Hematopoietic multipotent progenitor cell (in vitro differentiated cells): ENCODE measurements at places on chromosomes 6 and 20.

GRCh38 chr6:44128020-44128917 lies 915 bp downstream of the TMEM63B start:
- peak; percentile 10 for DNase-seq

DNA sequence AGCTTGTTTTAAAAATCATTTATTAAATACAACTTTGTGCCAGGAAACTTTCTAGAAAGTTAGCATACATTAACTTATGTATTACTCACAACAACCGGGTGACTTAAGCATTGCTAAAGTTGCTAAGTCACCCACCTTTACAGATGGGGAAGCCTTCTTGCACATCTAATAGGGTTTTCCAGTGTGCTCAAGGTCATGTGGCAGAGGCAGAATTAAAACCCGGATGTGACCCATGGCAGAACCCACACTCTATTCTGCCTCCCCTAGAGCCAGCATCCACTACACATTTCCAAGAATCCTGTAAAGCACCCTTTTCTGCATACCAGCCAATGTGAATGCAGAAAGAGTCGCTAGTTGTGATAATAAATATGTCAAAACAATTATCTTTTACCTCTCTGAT lies 13.4 kb downstream of the LINC00237 start:
- DNase-seq: no peak

DNA sequence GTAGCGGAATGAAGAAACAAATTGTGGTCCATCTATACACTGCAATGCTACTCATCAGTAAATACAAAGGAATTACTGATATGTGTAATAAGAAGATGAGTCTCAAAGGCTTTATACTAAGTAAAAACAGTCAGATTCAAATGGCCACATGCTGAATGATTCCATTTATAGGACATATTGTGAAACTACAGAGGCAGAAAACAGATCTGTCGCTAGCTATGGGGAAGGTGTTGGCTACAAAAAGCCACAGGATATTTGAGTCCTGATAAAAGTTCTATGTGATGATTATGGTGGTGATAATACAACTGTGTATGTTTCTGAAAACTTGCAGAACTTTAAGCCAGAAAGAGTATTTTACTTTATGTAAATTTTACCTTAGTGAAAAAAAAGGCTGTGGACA lies 313.2 kb downstream of the HDGFL1 start:
- DNase-seq: no peak

- no peak for DNase-seq
Measured at GRCh38 chr6:12296255-12296573, 6.1 kb downstream of the EDN1 start.

- no peak for DNase-seq
Measured at GRCh38 chr6:12277386-12277785, 12.8 kb upstream of the EDN1 start.

- DNase-seq: no peak
Measured at GRCh38 chr6:6660339-6661045, 72.0 kb downstream of the LY86 start.

DNA sequence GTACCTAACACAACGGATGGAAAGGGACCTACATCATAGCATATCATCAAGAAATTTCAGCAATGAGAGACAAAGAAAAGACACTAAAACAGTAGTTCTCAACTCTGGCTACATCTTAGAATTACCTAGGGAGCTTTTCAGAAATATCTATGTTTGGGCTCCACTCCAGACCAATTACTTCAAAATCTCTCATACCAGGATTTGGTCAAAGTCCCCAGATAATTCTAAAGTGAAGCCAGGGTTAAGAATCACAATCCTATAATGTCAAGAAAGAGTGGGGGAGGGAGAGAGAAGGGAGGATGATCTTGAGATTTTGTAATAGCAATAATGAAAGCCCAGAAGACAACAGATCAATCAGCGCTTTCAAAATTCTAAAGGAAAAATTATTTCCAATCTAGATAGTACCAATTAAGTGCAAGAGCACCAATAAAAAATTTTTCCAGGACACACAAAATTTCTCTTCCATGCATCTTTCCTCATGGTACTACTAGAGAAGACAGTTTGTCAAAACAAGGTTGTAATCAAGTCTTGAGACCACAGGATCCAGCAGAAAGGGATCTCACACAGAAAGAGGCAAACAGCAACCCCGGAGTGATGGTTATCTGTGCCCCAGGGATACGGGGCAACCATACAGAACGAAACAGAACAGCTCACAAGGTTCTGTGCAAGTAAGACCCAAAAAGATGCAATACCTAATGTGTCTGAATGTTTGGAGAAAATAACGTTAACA lies 152.9 kb upstream of the DST start:
- DNase-seq: no peak

GRCh38 chr6:132814716-132815570 lies 574 bp downstream of the RPS12 start:
- DNase-seq: no peak

DNA sequence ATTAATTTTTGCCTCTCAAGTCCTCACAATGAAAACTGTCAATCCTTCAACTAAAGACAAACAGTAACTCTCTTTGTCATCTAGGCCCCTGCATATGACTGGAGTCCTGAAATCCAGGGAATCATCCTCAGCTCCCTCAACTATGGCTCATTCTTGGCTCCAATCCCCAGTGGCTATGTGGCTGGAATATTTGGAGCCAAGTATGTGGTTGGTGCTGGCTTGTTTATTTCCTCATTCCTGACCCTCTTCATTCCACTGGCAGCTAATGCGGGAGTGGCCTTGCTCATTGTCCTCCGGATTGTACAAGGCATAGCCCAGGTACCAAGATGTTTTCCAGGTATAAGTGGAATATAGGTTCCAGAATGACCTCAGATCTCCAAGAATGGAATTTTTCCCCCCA lies 15.4 kb downstream of the SLC17A4 start:
- DNase-seq: no peak

- no peak for DNase-seq
Measured at GRCh38 chr20:62011403-62011790, 54.3 kb downstream of the TAF4 start.

- no peak for DNase-seq
Measured at GRCh38 chr6:102812242-102812641, 1418.7 kb downstream of the GRIK2 start.

GRCh38 chr6:101286146-101286545 lies 107.4 kb upstream of the GRIK2 start:
- DNase-seq: no peak

GRCh38 chr6:11392778-11393507 lies 144.6 kb upstream of the TMEM170B start:
- no peak for DNase-seq

DNA sequence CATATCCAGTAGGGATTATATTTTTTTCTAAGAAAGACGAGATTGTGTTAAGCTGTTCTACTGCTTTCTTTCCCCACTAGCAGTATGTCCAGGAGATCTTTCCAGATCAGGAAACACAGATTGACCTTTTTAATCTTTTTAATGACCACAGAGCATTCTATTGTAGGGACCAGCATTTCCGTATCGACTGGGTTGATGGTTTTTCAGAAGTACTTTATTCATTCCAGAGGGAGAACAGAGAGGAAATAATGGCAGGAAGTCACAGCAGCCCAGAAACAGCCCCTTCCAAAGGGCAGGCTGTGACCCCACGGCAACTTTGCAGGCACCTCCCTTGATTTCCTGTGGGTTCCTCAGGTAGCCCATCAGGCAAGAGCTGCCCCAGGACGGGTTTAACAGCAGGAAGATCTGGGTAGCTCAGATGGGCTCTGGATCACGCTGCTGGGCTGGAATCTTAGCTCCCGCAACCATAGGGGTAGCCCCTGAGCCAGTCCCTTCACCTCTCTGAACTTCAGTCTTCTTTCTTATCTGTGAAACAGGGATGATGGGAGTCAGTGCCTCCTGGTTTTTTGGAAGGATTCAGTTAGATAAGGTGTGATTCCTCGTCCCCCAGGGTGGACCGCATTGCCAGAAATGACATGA lies 23.8 kb upstream of the CHMP4B start:
- DNase-seq: no peak

- no peak for DNase-seq
Measured at GRCh38 chr6:23377830-23378229, 748.2 kb upstream of the NRSN1 start.

DNA sequence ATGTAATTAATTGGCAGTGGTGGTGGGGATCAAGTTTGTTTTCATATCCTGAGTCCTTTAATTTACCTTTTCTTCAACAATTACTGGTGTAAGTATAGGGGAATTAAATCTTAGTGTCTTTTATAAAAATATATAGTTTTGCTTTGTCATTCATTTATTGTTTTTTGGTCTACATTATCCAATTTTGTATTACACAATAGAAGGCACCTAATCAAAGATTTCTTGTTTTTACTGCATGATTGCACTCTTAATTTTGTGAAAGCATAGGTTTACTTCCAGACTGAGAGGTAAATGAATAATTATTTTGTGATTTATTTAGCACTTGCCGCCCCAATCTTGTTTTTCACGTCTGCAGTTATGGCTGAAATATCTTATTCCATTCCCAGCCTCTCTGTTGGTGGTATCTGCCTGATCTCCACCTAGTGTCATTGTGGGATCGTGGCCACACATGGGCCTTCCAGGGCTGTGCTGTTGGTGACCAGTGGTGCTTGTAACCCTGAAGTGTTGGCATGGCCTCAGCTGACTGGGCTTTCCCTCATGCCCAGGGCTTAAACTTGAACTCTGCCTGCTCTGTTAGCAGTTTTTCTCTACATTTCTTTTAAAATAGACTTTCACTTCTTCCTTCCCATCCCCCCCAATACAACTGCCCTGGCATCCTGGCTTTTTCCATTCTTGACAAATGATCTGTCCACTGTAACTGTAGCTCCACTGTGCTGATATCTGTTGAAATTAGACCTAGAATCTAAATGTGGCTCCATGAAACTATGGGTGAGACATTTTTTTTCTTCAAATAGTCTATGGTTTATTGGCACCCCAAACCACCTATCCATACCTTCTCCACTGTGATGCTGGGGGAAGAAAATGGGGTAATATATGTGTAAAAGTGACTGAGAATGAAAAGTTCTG lies 24.8 kb downstream of the E2F3 start:
- no peak for DNase-seq

DNA sequence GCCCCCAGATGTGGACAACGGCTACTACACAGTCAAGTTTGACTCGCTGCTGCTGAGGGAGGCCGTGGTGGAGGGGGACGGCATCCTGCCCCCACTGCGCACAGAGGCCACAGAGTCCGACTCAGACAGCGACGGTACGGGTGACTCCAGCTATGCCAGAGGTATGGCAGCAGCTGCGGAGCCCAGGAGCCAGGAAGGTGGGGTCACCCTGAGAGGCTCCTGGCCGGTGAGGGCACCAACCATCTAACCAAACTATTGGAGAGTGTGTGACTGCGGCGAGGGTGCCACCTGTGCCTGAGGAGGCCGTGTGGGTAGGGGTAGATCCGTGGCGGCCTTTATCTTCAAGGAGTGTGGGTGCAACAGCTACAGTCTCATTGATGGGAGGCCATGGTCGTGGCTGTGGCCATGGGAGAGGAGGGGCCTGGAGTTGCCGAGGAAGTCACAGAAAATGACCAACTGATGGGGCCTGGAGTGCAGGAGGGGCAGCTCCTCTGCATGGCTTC lies 2.8 kb upstream of the LIME1 start:
- no peak for DNase-seq

GRCh38 chr6:119313937-119314884 lies 35.4 kb downstream of the MAN1A1 start:
- DNase-seq: peak; percentile 65

DNA sequence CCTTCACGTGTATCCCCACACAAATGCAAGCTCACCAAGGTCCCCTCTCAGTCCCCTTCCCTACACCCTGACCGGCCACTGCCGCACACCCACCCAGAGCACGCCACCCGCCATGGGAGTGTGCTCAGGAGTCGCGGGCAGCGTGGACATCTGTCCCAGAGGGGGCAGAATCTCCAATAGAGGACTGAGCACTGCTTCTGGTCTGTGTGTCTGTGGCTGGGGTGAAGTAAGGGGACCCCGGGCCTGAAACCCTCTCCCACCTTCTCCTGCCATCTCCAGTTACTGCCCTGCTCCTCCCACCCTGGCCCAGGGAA lies 8.3 kb downstream of the MYL9 start:
- no peak for DNase-seq

DNA sequence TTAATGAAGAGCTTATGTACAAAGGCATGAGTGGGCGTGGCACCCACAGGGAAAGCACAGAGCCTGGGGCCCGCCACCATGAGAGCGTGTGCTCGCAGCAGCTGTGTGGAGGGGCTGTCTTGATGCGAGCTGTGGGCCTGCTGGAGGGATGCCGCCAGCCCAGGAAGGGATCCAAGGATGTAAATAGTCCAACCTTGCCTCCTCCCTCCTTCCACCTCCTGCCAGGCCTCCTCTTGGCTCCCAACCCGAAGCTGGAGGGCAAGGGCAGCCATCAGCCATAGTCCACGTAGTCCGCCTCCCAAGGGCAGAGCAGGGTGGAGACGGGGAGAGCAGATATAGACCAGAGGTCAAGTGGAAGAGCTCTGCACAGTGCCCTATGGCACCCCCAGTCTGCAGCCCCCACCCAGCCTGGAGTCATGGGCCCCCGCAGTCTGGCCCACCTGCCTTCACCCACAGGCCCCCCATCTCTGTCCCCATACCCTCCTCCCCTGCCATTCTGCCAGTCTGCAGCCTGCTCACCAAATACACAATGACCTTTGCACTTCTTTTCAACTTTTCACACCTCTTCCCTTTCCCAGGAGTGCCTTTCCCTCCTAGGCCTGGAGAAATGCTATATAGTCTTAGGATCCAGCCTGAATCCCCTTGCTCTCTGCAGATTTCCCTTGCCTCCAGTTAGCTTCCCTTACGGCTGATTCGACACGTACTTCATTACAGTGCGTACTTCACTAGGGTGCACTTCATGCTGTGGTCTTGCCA lies 77.1 kb downstream of the SHLD1 start:
- DNase-seq: no peak

GRCh38 chr20:48754292-48754691 lies 73.5 kb downstream of the PREX1 start:
- no peak for DNase-seq

GRCh38 chr20:63087872-63088680 lies 81.3 kb upstream of the BHLHE23 start:
- no peak for DNase-seq

GRCh38 chr6:2094642-2095041 lies 150.8 kb downstream of the GMDS start:
- DNase-seq: no peak

GRCh38 chr20:43853918-43854317 lies 60.7 kb upstream of the TOX2 start:
- no peak for DNase-seq

- no peak for DNase-seq
Measured at GRCh38 chr20:13862245-13862644, 77.4 kb downstream of the NDUFAF5 start.
